ENCODE measurements at places on chromosomes 11 and 22.

GRCh38 chr11:124446916-124447315, 1.4 kb upstream of the OR8B8 start:
- no peak for DNase-seq

GRCh38 chr11:131644204-131644795, 273.9 kb downstream of the NTM start:
- DNase-seq, result no peak

DNA sequence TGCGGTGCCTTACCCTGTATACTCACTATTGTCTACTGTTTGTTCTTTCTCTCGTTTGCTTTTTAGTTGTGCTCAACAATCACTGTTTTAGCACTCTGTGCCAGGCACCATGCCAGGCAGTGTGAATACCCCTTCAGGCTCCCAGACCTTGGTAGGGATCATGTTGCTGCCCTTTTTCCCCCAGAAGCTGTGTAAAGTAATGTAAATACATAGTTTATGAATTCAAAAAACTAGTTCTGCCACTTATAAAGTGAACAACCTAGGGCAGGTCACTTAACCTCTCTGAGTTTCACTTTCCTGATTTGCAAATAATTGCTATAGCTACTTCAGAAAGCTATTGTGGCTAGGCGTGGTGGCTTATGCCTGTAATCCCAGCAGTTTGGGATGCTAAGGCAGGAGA, 81.0 kb upstream of the CTSC start:
- no peak for DNase-seq

GRCh38 chr11:47672283-47672730, 29.9 kb upstream of the MTCH2 start:
- no peak for DNase-seq

DNA sequence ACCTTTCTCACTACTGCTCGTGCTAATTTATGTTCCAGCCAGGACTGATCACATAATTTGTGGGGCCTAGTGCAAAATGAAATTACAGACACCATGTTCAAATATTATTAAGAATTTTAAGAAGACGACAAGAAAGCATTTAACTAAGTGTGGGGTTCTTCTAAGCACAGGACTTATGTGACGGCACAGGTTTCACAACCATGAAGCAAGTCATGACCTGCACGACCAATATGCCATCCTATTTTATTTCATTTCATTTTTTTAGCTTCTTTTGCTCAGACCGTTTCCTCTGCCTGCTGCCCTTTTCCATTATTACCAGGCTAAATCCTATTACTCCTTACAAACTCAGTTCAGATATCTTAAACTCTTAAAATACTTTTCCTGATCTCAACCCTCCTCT, 462.5 kb downstream of the AASDHPPT start:
- DNase-seq, result no peak

DNA sequence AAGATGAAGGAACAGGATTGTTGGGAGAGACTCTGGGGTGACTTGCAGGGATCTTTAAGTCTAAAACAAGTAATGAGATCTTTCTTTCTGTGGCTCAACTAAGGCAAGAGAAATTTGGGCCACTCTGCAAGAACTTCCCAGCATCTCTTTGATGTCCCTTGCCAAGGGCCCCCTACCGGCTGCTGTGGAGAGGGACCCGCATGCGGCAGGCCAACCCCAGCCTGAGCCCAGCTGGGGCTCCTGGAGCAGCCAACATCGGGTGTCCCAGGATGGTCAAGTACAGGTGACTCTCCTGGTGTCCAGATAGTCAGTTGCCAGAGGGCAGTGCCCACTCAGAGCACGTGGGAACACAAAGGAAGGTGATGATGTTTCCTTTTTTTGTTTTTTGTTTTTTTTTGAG, 363.2 kb downstream of the TBC1D22A start:
- DNase-seq, result no peak

GRCh38 chr11:17855531-17856290, 121.1 kb downstream of the KCNC1 start:
- DNase-seq, result no peak

GRCh38 chr11:68947151-68947550, 33.6 kb downstream of the MRGPRD start:
- DNase-seq, result no peak

GRCh38 chr22:49296561-49296960, 531.1 kb downstream of the BRD1 start:
- no peak for DNase-seq

GRCh38 chr11:104402812-104403521, 239.0 kb upstream of the PDGFD start:
- no peak for DNase-seq

GRCh38 chr11:12121517-12121916, 11.1 kb downstream of the MICAL2 start:
- DNase-seq, result no peak

DNA sequence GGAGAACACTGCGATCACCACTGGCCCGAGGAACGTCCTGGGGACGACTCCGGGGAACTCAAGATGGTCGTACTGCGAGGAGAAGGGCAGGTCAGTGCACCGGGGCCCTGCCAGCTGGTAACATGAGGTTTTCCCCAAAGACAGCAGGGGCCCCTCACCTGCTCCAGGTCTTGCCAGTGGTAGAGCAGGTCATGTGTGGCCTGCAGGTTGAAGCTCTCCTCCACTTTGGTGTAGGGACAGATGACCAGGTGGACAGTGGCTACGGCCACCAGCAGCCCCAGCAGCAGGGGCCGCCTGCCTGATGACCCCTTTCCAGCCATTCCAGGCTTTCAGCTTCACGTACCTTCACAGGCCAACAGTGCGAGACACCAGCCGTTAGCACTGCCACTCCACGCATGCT, 4.8 kb downstream of the ALG12 start:
- no peak for DNase-seq

- DNase-seq, result no peak
Observed at GRCh38 chr22:45589556-45589955, 82.1 kb upstream of the ATXN10 start.

DNA sequence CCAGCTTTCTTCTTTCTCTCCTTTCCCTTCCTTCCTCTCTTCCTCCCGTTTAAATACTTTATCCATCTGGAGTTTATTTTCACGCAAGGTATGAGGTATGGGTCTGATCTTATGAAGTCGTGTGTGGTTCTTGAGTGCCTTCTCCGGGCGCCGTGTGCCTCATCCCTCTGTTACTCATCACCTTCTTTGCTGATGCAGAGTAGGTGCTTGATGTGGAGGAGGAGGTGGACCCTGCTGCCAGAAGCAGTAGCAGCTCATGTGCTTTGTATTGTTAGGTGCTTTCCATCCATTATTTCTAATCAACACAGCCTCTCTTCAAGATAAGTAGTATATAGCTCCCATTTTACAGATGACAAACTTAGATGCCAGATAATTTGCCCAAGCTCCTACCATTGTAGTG, 47.0 kb downstream of the TNRC6B start:
- no peak for DNase-seq

DNA sequence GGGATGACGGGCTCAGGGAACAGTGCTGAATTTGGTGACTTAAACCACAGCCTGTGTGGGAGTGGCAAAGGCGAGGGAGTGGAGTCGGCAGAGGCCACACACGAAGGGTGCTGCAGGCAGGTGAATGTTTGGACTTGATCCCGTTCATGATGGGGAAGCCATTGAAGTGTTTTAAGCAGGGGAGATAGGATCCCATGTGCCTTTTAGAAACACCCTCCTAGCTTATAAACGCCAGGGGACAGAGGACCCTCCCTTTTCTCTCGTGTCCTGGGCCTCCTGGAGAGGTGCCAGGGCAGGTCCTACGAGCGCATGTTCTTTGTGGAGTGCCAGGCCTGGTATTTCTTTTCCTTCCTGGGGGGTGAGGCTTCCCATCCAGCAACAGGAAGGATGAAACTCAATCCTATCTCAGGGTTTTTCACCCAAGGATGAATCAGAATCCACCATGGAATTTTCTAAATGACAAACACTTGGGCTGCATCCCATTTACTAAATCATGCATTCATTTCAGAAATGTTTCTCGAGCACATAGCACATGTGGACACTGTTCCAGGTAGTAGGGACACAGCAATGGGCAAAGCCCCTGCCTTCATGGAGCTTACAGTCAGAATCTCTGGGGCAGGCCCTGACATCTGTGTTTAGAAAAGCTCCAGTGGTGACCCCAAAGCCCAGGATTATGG, 59.6 kb downstream of the CHRDL2 start:
- no peak for DNase-seq

GRCh38 chr22:49867303-49868265, 13.9 kb downstream of the ZBED4 start:
- DNase-seq, result no peak

DNA sequence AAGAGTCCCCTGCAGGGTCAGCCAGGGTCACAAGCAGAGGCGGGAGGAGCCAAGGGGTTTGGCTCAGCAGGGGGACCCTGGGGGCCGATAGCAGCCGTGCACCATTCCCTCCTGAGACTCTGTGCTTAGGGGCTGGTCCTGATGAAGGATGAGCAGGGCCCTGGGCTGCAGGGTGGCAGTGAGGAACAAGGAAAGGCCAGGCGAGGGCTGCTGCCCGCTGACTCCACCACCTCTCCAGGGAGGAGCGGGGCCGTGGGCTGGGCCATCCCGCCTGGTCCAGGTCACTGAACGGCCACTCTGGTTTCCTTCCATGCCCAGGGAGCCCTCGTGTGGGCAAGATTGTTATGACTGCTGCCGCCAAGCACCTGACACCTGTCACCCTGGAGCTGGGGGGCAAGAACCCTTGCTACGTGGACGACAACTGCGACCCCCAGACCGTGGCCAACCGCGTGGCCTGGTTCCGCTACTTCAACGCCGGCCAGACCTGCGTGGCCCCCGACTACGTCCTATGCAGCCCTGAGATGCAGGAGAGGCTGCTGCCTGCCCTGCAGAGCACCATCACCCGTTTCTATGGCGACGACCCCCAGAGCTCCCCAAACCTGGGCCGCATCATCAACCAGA, 9.2 kb upstream of the NDUFS8 start:
- no peak for DNase-seq

DNA sequence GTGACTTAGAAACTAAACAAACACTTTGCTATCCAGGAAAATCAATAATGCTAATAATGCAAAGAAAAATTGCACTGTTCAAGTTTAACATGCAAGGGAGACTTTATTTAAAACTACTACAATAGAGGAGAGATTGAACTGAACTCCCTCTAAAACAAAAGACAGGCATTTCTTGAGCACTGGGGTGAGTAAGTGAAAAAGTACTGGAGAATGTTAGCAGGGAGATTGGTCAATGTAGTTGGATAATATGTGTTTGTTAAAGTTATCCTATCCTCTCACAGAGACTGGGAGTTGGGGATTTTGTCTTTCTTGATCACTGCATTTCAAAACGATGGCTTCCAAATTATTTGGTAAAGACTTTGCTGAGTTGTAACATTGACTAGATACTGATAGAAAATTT, 77.6 kb downstream of the LUZP2 start:
- no peak for DNase-seq

GRCh38 chr11:110474578-110474977, 44.8 kb downstream of the FDX1 start:
- DNase-seq, result no peak

GRCh38 chr11:57116654-57117053, 65.1 kb upstream of the LRRC55 start:
- peak; percentile 38 for DNase-seq

- no peak for DNase-seq
Observed at GRCh38 chr11:70303070-70303469, 32.6 kb downstream of the PPFIA1 start.

GRCh38 chr11:62394825-62395538, 23.9 kb upstream of the SCGB1A1 start:
- peak; percentile 93 for DNase-seq

DNA sequence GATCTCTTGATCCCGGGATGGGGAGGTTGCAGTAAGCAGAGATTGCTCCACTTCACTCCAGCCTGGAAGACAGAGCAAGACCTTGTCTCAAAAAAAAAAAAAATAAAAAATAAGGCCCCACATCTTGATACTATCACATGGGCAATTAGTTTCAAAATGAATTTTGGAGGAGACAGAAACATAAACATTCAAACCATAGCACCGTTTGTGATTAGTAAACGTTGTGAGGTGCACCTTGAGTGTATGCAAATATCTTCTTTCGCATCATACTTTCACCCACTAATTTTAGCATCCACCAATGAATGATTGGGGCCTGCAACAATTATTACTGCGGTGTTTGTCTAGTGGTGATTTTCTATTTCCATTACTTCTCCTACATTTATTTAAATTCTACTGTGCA, 11.0 kb upstream of the SPDYC start:
- DNase-seq, result no peak

- DNase-seq, result peak; percentile 49
Observed at GRCh38 chr11:75432911-75433321, at the start of gene KLHL35. Gene KLHL35 (minus strand): TSS chr11:75433203. CDS start chr11:75430629, 2,574 bp downstream.

GRCh38 chr11:116225236-116225635, 547.6 kb downstream of the BUD13 start:
- no peak for DNase-seq

DNA sequence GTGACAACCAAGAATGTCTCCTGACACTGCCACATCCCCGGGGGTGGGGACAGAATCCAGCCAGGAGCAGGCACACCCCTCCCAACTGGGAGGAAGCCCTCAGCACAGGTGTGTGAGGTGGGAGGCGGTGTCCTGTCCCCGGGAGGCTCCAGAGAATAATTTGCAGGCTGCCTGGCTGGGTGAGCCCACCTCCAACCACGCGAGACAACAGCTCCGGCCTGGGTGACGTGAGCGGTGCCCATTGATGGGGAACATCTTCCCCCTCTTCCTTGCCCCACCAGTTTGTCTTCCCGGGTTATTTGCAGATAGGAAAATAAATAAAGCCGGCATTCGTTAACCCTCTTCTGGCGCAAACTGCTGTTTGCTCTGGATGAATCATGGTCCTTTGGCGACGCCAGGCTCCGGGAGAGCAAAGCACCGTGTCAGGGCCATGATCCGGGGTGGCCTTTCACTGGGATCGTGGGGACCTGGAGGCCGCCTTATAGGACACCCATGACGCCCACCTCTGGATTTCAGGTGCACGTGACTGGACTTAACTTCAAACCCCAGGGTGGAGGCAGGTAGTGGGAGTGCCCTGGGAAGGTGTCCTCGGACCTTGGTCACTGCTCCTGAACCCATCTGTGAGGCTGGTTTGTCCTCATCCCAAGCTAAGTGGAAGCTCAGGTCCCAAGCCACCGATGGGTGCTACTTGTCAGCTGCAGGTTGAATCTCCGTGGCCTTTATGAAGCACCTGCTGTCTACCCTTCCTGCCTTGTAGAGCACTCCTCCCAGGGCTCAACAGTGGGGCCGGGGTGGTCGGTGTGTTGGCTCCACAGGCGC, 13.9 kb downstream of the CCND1 start:
- DNase-seq, result no peak

- DNase-seq, result no peak
Observed at GRCh38 chr11:12094872-12095800, 15.3 kb upstream of the MICAL2 start.

Data from pons (tissue), 1 donor.